Activated T-helper 1 cell treated with anti-CD3 and anti-CD28 coated beads, Interleukin-12 subunit alpha, Interleukin-12 subunit beta, Interleukin-2, Interleukin-4 antibody, amounts not matched to agents 30 ng/mL and 10 ng/mL and 1 ng/mL, durations not matched to agents 14 hours and 24 hours and 36 hours (primary cell): ENCODE measurements at places on chromosomes 6 and 20.
A peak's percentile ranks its signal among the peaks of the same experiment; 100 is the strongest.

- peak; percentile 26 for DNase-seq
These were observed 2.3 kb upstream of the HLA-DMA start for GRCh38 chr6:32954986-32955802.

DNA sequence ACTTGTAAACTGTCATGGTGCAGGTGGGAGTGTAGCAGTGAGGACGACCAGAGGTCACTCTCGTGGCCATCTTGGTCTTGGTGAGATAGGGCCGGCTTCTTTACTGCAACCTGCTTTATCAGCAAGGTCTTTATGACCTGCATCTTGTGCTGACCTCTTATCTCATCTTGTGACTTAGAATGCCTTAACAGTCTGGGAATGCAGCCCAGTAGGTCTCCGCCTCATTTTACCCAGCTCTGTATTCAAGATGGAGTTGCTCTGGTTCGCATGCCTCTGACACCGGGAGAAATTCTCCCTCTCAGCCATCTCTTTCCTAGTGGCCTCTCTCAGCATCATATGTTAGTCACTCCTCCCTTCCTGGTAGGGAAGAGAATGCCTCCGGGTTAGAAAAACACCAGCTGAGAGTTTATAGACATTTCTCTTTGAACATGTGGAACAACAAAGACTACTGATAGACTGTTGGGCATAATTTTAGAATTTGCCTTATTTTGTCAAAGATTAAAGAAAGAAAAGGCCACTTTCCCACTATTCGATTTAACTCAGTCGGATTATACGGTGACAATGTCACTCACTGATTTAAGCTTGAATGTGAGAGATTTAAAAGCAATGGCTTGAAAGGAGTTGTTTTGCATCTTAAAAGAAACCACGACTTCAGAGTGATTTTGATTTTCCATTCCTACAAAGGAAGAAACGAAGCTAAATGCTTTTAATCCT is 67.9 kb upstream of the SNX9 start:
- DNase-seq = no peak

- DNase-seq = no peak
These were observed 42.2 kb upstream of the DSE start for GRCh38 chr6:116328528-116328903.

- DNase-seq = no peak
These were observed 87.7 kb downstream of the TSHZ2 start for GRCh38 chr20:53059848-53060247.
